ENCODE measurements at places on chromosomes 1 and 21.

DNA sequence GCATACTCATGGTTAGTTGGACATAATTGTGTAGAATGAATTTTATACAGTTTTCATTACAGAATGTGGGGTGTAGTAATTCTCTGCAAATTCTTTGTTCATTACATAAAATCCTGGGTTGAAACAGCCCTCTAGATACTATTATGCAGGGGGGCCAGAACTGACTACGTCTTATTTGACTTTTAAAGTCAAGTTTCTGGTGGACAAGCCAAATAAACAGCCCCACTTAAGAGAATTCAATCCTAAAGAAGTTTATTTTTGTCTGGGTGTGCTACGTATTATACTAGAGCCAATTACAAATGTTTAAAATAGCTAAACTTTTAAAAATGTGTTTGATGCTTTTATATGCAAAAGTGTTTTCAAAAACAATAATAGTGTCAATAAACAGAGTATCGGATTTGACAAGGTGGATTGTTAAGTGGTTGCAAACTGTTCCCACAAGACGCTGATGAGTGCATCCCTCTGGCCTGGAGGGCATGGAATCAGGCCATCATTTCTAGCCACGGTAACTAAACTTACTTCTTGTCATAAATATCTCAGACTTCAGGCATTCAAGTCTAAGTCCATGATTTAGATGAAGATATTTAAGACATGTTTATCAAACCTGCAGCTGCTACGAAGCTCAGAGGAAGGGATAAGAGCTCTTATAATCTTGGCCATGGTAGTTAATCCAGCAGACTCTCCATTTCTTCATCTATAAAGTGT, 646.3 kb downstream of the KIF26B start:
- no peak for DNase-seq

DNA sequence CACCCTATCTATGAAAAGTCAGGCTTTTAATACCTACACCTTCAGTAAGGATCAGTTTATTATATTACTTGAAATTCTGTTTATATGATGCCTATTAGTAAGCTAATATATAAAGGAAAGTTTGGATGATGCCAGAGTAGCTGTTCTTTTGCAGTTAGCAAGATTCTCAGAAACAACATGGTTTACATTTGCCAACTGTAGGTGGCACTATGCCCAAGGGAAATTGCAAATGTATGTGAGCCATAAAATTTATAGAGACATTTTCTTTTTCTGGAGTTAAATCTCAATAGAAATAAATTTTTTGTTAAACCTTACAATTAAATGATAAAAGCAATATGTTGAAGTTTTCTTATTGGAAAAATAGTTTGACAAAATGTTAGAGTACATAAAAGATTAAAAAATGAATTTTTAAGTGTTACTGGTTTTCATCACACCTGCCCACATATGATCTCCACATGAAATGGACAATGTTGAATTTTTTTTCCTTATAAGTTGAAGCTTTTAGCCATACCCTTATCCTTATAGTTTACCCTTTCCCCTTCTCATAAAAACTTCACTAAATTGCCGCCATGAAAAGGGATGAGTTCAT, 32.1 kb upstream of the EPHX4 start:
- no peak for DNase-seq

DNA sequence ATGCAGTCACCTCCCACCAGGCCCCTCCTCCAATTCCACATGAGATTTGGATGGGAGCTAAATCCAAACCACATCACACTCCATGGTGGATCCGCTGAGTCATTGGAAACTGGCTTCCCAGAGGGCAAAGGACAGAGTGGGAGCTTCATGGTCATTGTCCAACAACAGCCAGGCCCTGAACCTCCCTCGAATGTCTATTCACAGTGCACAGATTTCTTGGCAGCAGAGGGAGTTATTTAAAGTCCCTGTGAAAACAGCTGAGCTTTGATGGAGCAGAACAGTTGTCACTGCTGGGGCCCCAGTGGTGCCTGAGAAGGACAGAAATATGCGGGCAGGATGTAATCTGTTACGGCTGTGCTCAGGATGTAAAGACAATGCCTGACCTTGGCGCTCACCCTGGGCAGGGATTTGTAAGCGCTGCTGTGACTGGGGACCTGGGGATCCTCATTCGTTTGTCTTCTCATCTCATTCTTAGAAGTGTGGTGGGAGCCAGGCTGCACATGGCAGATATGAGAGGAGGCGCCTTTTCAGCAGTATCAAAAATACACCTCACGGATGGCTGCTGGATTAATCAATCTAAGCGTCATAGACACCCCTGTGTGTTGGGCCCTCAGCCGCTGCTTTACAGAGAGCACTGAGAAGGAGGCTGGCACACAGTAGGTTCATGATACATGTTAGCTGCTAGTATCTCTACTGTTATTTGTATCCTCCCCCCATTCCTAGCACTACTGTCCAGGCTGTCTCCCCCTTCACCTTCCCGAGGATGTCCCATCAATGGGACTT, 439.4 kb downstream of the PTPRU start:
- DNase-seq: no peak

DNA sequence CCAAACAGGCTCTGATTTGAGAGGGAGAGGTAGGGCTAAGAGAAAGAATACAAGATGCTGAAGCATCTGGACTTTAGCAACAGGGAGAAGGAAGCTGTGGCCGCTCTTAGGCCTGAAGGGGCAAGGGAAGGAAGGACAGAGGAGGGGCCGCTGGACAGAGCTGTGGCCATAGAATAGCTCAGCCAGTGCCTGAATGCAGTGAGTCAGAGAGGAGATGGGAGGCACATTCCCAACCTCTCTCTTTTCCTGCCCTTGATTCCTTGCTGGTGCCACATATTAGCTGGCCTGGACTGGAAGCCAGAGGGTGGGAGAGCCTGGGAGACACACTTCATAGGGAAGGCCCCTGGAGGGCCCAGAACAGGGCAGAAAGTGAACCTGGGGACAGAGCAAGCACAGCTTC, 83.4 kb upstream of the POU3F1 start:
- DNase-seq: no peak

GRCh38 chr1:226763905-226764264, 24.8 kb upstream of the ITPKB start:
- DNase-seq: no peak

DNA sequence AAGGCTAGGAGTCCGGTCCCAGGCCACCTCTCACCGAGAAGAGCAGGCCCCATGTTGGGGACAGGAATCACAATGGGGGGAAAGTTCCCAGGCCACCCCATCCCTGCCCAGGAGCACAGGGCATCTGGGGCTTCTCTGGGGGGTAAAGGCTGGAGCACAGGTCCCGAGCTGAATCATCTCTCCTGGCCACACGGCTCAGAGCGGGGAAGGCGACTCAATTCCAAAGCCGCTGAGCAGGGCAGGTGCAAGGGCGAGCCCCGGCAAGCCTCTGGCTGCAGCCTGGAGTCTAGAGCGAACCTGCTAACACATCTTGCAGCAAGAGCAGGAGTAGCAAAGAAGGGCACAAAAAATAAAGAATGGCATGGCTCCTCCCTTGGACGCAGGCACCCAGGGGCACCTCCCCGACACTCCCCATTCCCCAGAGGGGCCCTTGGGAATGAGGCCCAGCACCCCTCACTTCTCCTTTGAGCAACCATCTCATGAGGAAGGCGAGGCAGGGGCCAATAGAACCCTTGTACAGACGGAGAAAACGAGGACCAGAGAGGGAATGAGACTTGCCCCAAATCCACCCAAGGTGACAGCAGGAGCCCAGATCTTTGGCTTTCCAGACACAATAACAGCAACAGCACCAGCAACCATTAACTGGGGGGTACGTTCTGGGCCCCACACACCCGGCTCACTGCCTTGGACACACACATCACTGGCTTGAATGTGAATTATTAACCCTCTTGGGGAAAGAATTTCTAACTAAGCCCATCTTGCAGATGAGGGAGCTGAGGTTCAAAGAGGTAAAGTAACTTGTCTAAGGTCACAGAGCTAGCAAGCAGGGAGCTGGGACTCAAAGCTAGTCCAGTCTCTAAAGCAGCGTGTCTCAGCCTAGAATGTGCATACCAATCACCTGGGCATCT, 20.7 kb upstream of the ALDH4A1 start:
- no peak for DNase-seq
